ENCODE measurements at places on chromosomes 3 and 15.

DNA sequence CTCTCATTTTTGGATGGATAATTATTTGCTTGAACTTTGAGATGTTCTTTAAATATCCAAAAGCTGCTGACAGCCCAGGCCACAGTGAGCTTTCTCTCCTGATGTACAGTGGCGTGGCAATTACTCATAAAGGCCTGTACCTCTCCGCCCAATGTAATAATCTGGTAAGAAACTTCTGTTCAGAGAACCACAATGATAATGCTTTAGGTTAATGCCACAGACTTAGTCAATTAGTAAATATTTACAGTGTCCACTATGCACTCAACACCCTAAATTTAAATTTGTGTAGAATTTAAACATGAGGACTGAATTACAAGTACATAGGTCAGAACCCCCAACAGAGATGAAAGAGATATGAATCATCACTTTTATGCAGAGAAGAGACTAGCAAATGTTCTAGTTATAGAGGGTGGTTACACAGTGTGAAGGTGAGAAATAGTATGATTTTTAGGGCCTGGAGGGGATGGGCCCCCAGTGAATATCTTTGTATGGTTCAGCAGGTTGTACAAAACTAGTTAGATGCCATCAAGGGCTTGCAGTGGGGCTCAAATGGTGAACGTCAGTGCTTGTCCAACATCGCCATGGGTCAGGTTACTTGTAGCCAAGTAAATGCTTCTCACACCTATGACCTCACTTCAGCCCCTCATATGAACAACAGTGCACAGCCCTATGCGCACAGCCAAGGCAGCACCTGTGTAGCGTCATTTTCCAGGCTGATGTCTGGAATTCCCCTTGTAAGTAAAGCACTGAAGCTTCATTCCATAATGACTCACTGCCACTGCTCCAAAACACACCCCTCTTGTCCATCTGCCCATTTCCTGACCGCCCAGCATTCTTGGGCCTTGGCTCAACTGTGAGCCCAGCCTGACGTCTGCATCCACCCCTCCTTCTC, 13.3 kb downstream of the ABHD2 start:
- DNase-seq = peak; percentile 84

GRCh38 chr3:87270908-87271700, 5.3 kb downstream of the POU1F1 start:
- DNase-seq = no peak

GRCh38 chr3:169244119-169244864, 419.2 kb downstream of the MECOM start:
- no peak for DNase-seq

- DNase-seq = no peak
Observed at GRCh38 chr3:20394243-20394642, 208.2 kb upstream of the SGO1 start.

DNA sequence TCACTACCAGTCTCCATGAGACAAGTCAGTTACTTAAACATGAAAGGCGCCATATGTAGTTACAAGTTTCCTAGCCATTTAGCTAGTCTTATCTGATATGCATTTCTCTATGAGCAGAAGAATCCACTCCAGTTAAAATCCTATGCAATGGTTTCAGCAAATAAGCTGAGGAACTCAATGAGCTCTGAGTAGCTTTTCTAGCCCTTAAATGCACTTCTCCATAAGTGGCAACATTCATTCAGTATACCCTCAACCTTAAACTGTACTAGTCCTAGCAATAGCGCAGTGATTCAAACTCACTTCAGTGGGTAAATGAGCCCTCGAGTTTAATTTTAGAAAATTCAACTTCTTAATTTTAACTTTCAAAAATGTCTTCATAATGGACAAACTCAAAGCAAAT, 7.7 kb downstream of the COMMD2 start:
- DNase-seq = no peak

DNA sequence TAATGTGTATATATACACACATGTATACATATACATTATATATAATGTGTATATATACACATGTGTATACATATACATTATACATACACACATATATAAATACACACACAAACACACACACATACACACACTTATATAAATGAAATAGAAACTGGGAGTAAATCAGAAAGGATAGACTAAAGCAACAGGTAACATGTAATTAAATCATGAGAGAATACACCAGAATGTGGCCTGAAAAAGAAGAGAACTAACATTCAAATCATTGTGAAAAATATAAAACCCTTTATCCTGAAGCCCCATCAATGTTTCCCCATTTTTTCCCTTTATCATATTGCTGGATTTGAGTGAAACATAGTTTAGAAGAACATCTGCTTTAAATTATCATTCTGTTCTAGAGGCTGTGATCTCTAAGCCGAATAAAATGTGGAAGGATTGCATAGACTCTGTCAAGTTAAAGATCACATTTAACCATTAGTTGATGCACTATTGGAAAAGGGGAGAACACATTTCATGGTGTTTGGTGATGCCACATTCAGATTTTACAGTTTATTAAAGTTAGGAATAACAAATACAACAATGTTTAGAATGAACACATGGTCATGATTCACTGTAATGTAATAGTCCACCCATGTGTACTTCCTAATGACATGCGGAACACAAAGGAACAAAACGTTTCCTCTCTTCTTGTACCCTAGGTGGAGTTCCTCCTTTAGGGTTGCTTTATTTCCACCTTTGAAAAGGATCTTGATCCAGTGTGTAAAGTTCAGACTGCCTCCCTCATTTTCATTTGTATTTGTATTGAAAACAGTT, 12.5 kb upstream of the THRB start:
- no peak for DNase-seq

GRCh38 chr3:50337175-50337861, 3.3 kb downstream of the RASSF1 start:
- peak; percentile 99 for DNase-seq

DNA sequence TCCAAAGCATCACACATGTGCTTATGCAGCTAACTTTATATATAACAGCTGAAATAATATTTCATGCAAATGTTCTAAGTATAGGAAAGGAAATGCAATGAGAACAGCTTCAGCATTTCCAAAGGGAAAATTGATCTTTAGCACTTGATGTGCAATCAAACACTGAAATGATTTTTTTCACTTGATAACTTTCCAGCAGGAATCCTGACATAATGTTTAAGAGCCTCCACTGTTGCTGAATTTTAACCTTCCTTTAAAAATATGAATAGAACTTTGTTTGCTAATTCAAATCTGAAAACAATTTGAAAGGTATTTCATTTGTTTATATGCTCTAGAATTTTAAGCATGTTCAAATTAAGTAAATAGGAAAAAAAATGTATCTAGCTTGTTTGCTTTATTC, 96.9 kb upstream of the STRIT1 start:
- DNase-seq = peak; percentile 19

GRCh38 chr3:188259596-188259995, 105.6 kb downstream of the LPP start:
- DNase-seq = no peak

DNA sequence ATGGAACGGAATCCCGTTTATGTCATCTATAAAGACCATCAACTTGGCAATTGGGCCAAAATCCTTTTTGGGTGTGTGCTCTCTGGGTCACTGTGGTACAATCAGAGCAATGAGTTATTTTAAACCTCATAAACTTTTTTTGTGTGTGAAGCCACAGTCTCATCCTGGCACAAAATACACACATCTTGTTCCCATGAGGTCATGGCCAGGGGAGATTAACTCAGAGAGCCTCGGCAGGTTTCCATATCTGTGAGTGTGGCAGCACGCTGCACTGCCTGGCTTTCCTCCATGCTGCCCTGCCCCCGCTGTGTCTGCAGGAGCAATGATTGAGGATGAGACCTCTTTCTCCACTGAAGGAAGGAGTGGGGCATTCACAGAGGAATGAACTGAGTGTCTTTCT, 54.0 kb upstream of the DLG1 start:
- DNase-seq = no peak

DNA sequence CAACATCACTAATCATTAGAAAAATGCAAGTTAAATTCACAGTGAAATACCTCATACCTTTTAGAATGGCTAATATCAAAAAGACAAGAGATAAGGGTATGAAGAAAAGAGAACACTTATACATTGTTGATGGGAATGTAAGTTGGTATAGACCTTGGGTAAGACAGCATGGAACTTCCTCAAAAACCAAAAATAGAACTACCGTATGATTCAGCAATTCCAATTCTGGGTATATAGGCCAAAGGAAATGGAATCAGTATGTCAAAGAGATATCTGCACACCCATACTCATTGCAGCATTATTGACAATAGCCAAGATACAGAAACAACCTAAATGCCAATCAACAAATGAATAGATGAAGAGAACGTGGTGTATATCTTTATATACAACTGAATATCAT, 166.8 kb upstream of the LRRN1 start:
- DNase-seq = no peak

DNA sequence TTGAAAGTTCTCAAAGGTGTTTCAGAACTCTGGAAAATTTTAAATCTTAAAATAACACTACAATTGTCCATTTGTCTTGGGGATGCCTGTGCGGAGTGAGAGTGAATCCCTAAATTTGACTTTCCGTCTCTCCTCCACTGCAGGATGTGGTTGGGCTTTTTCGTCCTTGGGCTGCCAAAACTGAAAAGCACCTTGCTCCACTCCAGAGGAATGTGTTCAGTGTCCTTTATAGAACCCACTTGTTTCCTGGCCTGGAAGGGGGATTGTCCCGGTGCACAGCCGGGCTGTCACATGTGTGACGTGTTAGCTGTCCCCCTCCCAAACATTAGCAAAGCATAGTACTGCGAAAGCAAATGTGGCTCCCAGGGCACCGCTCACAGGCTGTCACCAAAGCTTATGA, 69.6 kb upstream of the ATP10A start:
- DNase-seq = no peak

GRCh38 chr3:138124706-138125355, 7.4 kb downstream of the A4GNT start:
- no peak for DNase-seq

DNA sequence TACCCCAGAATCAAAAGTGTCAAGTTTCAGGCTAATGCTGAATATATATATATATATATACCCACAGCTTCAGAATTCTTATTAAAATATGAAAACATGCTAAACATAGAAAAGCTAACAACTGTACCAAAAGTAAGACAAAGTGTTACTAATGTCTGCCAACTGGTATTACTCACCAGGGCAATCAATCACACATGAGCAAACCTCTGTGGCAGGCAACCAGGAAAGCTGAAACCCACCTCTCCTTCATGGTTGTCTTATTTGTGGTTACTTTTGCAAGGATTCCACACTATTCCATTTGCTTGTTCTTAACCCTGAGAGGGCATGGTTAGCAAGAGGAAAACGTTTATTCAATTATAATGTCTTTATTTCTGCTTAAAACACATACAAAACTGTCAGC, 512.3 kb upstream of the MDFIC2 start:
- DNase-seq = no peak

DNA sequence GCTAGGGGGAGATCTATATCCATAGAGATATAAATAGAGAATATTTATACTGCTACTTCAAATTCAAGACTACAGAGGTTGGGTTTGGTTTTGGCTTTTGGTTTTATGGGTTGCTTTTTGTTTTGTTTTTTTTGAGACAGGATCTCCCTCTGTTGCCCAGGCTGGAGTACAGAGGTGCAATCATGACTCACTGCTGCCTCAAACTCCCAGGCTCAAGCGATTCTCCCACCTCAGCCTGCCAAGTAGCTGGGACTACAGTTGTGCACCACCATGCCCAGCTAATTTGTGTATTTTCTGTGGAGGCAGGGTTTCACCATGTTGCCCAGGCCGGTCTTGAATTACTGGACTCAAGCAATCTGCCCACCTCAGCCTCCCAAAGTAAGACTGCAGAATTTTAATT, 3.9 kb upstream of the UBL7 start:
- DNase-seq = no peak

- no peak for DNase-seq
Observed at GRCh38 chr3:17583530-17583929, 158.9 kb downstream of the TBC1D5 start.
